ENCODE measurements at places on chromosomes 12 and 14.

- DNase-seq, result no peak
Measured at GRCh38 chr12:51692016-51692415, 101.0 kb downstream of the SCN8A start.

- DNase-seq, result no peak
Measured at GRCh38 chr14:68172627-68173026, 353.0 kb downstream of the RAD51B start.

DNA sequence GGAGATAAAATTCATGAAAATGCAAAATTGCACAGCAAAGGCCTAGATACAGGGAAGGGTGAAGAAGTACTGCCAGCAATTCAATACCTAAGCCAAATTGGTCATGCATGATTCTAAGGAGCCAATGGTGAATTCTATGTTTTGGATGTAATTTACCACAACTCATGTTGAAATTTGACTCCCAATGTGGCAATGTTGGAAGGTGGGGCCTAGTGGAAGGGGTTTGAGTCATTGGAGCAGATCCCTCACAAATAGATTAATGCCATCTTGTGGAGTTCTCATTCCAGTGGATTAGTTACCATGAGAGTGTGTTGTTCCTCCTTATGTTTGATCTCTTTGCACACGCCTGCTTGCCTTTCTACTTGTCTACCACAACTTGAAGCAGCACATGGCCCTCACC, 194.0 kb upstream of the ALG10 start:
- DNase-seq, result no peak

GRCh38 chr12:57813971-57814772, 4.4 kb downstream of the AVIL start:
- DNase-seq, result no peak

DNA sequence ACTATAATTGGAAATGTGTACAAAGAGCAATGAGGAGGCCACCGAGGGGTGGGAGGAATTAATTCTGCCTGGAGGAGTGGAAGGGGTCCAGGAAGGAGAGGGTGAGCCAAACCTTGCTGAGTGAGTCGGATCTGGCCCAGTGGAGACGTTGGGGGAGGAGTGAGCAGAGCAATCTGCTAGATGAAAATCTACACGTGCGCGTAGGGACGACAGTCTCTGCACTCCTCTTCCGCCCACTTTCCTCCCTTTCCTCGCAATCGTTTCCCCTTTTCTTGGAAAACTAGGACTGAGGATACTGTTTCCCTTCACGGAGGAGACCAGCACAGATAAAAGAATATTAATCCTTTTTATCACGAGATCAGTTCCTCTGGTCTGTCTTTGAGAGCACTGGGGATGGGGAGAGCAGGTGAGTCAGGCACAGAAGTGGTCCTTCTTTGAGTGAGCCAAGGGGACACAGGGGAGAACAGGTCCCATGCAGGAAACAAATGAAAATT, 2.9 kb upstream of the NAB2 start:
- DNase-seq, result no peak

GRCh38 chr12:84077679-84078078, 834.9 kb downstream of the SLC6A15 start:
- DNase-seq, result no peak

DNA sequence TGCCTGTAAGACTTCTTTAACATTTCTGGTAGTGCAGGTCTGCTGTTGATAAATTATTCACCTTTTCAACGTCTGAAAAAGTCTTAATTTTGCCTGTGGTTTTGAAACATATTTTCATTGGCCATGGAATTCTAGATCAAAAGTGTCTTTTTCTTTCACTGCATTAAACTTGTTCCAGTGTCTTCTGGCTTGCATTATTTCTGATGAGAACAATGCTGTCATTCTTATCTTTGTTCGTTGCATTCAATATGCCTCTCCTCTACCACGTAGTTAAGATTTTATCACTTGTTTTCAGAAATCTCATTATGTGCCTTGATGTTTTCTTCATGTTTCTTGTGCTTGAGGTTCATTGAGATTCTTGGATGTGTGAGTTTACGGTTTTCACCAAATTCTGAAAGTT, 13.4 kb upstream of the KIF26A start:
- no peak for DNase-seq

DNA sequence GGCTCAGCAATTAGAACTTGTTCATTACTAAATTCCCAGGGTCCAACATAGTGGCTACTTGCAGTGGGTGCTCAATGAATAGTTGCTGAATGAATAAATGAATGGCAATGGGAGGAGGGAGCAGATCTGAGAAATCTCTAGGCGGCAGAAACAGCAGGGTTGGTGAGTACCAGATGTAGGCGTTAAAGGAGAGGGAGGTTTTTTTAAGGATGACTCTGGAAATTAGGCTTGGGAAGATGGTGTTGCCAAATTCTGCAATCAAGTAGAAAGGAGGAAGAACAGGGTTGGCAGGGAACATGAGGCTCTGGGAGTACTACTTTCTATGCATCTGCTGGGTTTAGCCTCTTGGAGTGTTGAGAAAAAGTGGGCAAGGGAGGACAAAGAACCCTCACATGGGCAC, 207.1 kb downstream of the APAF1 start:
- DNase-seq, result no peak

- DNase-seq, result peak; percentile 80
Measured at GRCh38 chr12:26122681-26123481, 2.0 kb downstream of the BHLHE41 start.

DNA sequence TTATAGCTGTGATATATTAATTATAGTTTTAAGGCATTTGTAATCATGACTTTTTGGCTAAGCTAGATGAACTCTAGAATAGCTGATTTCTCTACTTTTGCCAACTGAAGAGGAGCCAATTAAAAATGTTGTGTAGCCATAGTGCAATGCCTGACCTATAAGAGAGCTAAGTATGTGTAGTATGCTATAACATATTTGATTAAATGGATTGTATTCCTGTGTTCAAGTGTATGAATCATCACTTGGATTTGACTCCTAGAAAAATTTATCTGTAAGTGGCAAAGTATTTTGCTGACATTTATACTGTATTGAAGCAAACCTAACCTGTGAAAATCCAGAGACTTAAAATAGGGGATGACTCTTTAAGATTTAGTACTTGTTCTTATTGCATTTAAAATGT, 34.2 kb downstream of the PCNX4 start:
- no peak for DNase-seq

DNA sequence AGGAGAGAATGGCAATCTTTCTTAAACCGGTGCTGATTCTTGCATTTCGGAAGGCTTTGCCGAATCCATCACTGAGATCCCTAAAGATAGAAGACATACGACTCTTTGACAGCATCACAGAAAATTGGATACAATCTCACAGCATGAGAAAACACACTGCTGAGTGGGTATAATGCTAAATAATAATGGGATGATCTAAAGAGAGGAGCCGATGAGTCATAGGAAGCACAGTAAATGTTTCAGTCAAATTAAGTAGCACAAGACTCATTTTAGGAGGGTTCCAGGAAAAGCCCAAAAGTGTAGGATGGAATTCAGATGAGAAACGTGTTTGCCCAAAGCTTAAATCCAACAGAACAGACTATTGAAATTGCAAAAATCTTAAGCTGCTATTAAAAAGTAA, 81.7 kb downstream of the CPNE8 start:
- DNase-seq, result no peak

GRCh38 chr14:58341152-58341748, 42.9 kb downstream of the ARID4A start:
- no peak for DNase-seq

GRCh38 chr14:54682578-54682977, 115.7 kb downstream of the SAMD4A start:
- no peak for DNase-seq

DNA sequence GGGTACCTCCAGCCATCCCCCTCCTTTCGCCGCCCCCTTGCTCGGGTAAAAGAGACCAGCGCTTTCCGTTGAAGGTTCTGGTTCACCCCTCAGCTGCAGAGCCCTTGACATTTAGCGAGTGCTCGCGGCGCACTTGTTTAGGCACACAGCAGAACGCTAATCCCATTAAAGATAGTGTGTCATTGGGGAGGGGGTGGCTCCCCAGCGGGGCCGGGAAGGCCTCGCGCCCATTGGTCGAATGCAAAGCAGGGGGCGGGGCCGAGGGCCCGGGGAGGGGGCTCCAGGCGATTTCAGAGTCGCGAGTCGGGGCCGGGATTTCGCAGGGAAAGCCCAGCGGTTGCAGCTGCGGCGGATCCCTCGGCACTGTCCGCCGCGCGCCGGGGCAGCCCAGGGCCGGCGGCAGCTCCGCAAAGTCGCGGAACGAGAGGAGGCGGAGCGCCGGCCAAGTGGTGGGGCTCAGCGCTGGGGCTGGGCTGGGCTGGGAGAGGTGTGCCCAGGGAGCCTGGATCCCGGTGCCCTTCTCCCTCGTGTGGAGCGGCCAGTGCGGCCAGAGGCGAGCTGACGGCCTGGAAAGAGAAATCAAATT, 122.9 kb downstream of the TSPAN9 start:
- peak; percentile 76 for DNase-seq

DNA sequence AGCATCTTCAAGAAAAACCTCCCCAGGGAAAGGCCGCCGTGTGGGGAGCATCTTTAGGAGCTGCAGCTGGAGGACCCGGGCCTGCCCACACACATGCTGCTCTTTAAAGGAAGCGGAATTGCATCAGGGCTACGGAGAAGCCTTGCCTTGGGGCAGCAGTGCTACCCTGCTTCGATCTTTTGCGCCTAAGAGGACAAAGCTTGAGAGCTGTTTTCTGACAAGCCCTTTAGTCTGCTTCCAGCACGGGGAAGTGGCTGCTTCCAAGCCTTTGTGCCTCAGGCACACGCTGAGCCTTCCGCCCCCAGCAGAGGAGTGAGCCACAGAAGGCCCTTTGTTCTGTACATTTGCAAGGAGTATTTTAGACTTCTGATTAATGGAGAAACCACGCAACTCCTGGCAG, 31.5 kb downstream of the COA8 start:
- peak; percentile 79 for DNase-seq

DNA sequence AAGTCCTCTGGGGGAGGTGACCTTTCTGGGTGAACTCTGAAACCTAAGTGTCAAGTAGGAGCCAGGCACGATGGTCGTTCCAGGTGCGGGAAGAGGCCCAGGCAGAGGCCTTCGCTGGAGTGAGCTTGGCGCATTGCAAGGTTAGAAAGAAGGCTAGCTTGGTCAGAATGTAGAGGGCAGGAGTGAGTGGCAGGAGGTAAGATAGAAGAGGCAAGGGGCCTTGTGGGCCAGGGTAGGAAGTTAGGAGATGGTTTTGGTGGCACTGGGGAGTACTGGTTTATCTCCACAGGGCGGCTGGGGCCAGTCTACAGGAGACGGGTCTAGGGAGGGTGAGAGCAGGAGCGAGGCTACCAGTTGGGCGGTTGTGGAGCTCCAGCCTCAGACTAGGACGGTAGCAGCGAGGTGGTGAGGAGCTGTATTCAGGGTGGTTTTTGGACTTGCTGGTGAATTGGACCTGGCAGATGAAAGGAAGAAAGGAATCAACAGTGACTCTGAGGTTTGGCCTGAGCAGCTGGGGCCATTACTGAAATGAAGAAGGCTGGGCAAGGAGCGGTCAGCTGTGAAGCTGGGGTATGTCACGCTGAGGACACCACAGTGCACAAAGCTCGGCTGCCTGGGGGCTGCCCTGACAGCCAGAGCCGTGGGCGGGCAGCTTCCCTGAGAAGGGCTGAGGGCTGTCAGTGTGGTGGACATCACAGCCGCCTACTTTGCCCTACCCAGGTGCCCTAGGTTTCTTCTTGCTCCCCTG, 9.0 kb downstream of the MLXIP start:
- DNase-seq, result no peak

- DNase-seq, result peak; percentile 54
Measured at GRCh38 chr14:101781240-101782061, 19.9 kb downstream of the PPP2R5C start.

DNA sequence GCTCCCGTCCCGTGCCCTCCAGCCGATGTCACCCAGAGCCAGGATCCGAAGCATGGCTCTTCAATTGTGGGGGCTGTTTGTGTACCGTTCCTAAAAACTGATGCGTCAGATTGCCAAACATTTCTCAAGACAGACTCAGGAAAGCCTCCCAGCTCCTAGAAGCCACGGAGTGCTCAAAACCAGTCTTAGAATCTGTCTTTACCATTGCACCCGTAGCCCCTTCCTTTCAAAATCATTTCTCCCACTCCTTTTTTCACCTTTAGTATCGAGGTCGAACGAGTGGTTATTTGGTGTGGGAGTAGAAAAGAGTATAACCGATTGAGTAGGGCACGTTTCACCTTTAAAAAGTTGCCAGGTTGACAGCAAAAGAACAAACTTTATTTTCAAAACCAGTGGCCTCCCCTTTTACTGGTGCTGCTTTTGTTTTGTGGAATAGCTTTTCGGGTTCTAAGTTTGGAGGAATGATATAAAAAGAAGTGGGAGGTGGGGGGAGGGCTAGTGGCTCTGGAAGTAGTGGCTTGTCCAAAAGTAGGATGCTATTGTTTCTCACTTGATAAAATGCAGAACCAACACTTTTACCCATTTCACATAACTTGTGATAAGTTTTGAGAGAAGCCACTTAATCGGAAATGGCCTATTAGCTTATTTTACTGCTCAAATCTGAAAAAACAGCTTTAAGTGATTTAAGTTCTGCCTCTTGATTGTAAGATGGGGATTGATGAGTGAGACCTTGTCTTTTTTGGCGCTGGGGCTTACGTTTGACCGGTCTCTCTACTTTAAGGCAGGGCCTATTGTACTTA, 803 bp downstream of the STK38L start:
- no peak for DNase-seq

- DNase-seq, result peak; percentile 19
Measured at GRCh38 chr12:51415931-51416330, 8.7 kb upstream of the SLC4A8 start.

DNA sequence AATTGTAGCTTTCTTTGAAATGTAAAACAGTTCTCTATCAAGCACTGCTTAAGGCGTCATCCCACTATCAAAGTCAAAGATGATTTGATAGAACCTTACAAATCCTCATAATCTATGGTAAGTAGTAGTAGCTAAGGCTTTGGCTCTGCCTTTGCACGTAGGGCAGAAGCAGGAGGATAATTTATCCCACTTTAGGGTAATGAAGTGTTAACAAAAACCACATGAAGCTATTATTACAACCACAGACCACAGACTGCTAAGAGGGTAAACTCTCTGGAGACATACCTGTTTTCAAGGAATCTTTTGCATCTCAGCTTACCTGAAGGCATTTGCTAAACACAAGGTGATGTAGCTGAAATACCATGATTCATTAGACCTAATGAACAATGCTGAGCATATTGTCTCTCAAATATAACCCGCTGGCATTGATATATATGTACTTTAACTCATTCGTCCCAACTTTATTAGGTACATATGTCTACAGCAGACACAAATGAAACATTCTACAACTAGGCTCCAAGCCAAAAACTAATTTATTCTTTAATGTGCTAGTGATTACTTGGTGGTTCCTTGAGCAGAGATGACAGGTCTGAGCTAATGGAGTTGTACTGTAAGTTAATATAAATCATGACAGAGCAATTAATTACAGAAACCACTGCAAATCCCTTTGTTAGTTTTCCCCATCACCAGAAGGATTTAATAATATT, 368.8 kb downstream of the ETNK1 start:
- DNase-seq, result peak; percentile 40

All from NCI-H1417 (cell line).